Stimulated activated memory B cell treated with anti-CD40 and anti-IgM and Interleukin-4, amounts not matched to agents 10 μg/mL and 1 μg/mL and 100 μg/mL, for 72 hours (primary cell): ENCODE measurements at places on chromosomes 4 and X.
A peak's percentile ranks its signal among the peaks of the same experiment; 100 is the strongest.

- no peak for ATAC-seq
Measured at GRCh38 chr4:1111259-1111809, 2.0 kb downstream of the RNF212 start.

- no peak for ATAC-seq
Measured at GRCh38 chrX:86141786-86142185, 6.5 kb upstream of the DACH2 start.

DNA sequence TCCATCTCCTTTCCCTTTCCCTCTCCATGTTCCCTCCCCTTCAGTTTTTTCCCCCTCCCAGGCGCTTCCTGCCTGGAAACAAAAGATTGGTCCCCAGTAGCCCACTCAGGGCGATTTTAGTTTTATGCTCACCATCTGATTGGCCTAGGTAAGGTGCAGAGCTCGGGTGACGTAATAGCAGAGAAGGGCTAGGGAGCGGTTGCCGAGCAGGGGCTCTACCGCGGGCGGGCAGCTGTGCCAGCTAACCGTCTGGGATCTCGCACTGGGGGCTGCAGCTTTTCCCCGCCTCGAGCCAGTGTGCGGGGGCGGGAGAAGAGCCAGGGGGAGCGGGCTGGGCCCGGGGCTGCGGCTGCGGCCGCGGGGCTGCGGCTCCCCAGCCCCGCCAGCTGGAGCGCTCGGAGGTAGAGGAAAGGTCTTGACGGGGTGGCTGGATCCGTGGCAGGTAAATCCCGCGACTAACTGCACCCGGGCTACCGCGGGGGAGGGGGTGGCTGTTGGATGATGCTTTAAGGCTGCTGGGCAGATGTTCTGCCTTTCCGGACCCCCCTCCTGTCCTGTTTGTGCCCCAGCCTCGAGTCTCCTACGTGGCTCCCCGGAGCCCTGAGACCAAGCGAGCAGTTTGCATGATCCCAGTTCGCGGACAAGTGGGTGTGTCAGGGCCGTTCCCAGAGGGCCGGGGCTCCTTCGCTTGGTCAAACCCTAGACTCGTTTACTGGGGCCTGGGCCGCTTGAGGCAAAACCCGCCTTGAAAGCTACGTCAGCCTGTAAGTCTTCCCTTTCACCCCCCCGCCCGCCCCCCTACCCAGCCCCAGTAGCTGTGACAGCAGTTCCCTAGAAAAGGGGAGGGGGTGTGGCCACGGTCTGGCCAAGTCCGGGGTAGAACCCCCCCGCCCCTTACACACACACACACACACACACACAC, at the start of gene PAK3:
PAK3 (plus strand) TSS at position 218 of the 922 bp plus-strand sequence. CDS start 26,913 bp downstream, outside the sequence.
- peak; percentile 51 for ATAC-seq

- ATAC-seq: no peak
Measured at GRCh38 chr4:183638436-183638835, 20.5 kb downstream of the RWDD4 start.

DNA sequence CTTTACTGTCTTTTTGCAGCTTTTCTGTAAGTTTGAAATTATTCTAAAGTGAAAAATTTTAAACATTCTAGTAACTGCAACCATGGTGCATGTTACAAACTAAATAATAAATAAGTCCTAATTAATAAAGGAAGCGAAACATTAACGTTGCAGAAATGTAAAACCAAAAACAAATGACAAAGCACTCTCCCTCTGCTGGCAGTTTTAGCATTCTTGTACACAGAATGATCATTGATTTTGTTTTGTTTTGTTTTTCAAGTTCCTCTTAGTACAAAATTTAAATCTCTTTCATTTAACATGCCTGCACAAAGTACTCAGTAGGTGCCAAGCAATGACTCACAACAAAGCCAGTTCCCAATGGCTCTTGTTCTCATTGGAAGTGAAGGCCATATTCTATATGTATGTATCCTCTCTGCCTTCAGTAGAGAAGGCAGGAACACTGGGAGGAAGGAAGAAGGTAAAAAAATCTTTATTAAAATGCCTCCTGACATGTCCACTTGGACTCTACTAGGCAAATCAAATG, 13.7 kb upstream of the TMSB4X start:
- no peak for ATAC-seq

GRCh38 chr4:94267037-94267436, 59.4 kb downstream of the SMARCAD1 start:
- ATAC-seq: no peak

DNA sequence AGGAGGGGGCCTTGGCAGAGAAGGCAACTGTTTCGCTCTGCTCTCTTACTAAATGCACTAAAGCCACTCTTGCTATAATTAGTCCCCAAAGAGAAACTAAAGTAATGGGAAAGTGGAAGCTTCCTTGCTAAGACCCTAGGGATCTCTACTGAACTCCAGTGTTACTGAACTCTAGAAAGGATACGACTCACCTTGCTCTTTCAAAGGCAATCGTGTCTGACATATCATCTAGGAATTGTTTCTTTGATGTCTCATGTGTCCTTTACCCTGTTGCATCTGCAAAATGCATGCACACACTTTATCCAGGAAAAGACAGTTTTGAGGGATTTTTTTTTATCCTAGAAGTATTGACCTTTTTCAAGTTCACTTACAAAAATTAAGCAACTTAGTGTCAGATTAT, 148.1 kb upstream of the FAM9B start:
- no peak for ATAC-seq

GRCh38 chrX:68914479-68914946, 85.7 kb downstream of the EFNB1 start:
- no peak for ATAC-seq

GRCh38 chr4:159425737-159426305, 322.9 kb downstream of the RAPGEF2 start:
- ATAC-seq: no peak

DNA sequence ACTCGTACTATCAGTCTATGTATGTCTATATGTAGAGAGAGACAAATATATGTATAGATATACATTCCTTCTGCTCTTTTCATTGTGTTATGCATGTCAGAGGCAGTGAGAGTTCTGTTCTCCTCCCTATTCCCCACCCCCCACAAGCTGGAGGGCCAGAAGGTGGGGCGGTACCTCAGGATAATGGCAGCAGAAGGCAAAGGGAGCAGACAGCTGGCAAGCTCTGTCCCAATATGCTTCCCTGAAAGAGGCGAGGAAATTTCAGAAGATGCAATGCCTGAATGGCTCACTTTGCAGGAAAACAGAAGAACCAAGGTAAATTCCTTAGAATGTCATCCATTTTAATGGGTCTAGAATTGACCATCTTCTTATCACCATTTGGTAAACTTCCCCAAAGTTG, 114.4 kb downstream of the NAA11 start:
- ATAC-seq: no peak

GRCh38 chr4:82367438-82368097, 6.2 kb downstream of the HNRNPD start:
- no peak for ATAC-seq

GRCh38 chrX:16826207-16826606, 39.9 kb downstream of the TXLNG start:
- no peak for ATAC-seq

DNA sequence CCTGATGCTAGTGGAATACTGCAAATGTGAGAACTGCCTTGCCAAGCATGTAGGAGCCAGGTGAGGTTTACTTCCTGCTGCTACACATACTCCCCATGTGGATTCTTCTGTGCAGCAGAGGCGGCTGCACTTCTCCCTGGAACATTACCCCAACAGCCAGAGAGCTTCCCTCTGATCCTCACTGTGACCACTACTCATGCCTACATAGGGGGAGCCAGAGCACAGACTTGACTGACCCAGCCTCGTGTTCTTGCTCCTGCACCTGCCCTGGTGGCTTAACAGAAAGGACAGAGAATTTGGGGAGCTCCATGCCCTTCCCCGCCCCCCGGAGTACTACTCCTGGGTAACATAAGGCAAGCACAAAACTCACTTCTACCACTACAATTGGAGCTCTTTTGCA, 38.4 kb downstream of the UGT2A2 start:
- ATAC-seq: no peak

- ATAC-seq: no peak
Measured at GRCh38 chr4:168695288-168695687, 198.4 kb downstream of the PALLD start.

GRCh38 chr4:186840222-186840701, 116.6 kb upstream of the FAT1 start:
- ATAC-seq: no peak

- peak; percentile 0 for ATAC-seq
Measured at GRCh38 chr4:73259571-73260090, 1.0 kb upstream of the ANKRD17 start.

- peak; percentile 39 for ATAC-seq
Measured at GRCh38 chr4:74320559-74321118, 12.4 kb downstream of the EPGN start.

DNA sequence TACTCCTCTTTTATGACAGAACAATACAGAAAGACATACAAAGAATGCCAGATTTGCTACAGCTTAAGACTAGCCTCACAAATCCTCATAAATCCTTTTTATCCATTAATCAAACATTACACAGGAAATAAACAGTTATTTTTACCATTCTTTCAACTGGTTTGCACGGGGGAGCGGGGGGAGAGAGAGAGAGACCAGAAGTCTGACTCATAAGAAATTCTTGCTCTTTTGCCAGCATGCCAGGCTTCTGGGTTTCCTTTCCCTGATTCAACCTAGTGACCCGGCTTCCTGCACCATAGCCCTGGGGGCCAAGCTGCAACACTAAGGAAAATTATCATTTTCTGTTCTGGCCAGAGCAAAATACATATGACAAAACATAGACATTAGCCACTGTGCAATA, 6.8 kb upstream of the RRAGB start:
- no peak for ATAC-seq

GRCh38 chr4:101253121-101253520, 94.2 kb downstream of the PPP3CA start:
- ATAC-seq: no peak

DNA sequence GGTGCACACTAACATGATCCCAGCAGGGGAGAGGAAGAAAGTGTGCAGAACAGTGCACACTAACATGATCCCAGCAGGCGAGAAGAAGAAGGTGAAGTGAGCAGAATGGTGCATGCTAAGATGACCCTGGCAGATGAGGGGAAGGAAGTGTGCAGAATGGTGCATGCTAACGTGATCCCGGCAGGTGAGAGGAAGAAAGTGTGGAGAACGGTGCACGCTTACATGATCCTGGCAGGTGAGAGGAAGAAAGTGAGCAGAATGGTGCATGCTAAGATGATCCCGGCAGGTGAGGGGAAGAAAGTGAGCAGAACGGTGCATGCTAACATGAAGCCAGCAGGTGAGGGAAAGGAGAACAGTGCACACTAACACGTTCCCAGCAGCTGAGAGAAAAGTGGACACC, 83.7 kb downstream of the ACOX3 start:
- ATAC-seq: no peak
